ENCODE measurements at places on chromosomes 12 and 14.

GRCh38 chr12:58087423-58088127 lies 146.2 kb downstream of the ATP23 start:
- no peak for DNase-seq

- no peak for DNase-seq
These were observed 4.5 kb downstream of the AJUBA start for GRCh38 chr14:22977684-22978486.

- DNase-seq = no peak
These were observed 51.5 kb downstream of the LMNTD1 start for GRCh38 chr12:25501549-25501948.

- DNase-seq = no peak
These were observed 14.4 kb upstream of the SERPINA3 start for GRCh38 chr14:94597788-94598187.

GRCh38 chr12:64911081-64911480 lies 86.6 kb downstream of the TBC1D30 start:
- DNase-seq = no peak

GRCh38 chr14:30214014-30214413 lies 286.4 kb upstream of the PRKD1 start:
- DNase-seq = no peak

GRCh38 chr12:30000401-30000800 lies 216.7 kb upstream of the TMTC1 start:
- peak; percentile 37 for DNase-seq

DNA sequence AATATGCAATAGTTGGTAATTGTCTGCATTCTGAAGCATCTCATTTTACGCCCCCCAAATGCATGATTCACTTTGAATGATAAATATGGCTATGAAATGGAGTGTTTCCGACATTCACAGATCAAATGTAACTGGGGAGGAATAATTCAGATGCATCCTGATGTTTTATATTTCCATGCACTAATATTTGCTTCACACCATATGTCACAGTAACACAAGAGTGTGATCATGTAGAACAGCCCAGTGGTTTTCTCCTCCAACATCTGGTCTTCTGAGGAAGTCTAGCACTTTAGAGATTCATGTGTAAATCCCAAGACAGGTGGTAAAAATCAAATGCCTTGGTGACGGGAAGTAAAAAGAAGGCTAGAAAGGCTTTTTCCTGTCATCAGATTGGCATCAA lies 273.1 kb downstream of the DIO2 start:
- DNase-seq = no peak

GRCh38 chr14:29236401-29236800 lies 469.8 kb downstream of the FOXG1 start:
- DNase-seq = no peak

DNA sequence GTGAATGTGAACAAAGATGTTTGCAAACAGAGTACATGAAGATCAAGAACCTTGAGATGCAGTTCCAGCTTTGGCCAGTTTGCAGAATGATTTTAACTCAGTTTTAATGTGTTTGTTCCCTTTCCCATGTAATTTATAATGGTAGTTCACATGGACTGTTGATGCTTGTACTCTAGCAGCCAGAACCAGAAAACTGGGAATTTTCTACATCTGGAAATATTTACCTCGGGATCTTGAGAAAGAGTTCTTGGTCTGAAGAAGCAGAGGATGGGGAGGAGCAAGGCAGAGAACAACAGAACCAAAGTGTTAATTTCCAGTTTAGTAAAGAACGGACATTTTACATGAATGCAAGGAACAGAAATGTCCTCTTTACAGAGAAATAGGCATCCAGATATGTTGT lies 37.0 kb upstream of the PMCH start:
- no peak for DNase-seq

DNA sequence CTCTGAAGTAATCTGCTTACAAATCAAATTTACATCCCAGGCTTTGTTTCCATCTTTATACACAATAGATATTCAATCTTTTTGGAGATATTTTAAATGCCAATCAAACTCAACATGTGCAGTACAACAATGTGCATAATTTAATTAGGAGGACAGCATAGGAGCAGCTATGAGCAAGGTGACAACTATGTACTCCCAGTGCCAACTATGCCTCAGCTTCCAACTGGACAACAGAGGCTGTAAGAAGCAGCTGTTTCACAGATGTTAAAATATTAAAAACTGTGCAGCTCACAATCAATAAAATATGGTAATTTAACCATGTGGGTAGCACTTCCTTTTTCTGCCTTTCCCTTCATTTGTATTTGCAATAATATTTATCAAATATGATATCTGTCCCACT lies 99.9 kb downstream of the ST8SIA1 start:
- no peak for DNase-seq

GRCh38 chr12:121443193-121443870 lies 43.4 kb downstream of the RNF34 start:
- peak; percentile 69 for DNase-seq

DNA sequence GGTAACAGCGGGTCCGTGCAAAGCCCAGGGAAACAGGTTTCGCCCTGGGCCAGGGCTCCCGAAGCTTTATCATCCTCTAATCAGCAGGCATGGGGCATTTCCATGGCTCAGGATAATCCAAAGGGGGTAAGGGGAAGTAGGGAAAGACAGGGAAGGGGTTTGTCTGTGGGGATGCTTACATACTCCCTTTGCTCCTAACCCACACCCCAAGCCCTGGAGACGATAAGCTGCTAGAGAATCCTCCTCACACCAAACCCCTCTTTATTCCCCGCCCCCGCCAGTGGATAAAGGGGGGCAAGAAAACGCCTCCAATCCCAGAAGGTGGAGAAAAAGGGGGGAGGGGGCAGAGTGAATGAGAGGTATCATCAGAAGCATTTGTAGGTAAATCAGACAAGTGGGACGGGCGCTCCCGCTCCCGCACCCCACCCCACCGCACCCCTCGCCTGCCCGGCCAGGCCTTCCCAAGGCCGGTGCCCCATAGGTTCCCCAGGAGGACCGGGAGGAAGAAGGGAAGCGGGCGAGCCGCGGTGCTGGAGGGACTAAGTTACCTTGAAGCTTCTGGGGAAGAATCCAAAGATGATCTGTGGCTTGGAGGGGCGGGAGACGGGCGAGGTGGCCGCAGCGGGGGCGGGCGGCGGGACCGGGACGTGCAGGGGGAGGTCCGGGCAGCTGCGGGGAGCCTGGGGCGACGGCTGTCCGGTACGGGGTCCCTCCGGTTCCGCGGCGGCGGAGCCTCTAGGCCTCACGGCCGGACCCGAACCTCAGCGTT lies 762 bp downstream of the PPP2R5E start:
- peak; percentile 40 for DNase-seq

DNA sequence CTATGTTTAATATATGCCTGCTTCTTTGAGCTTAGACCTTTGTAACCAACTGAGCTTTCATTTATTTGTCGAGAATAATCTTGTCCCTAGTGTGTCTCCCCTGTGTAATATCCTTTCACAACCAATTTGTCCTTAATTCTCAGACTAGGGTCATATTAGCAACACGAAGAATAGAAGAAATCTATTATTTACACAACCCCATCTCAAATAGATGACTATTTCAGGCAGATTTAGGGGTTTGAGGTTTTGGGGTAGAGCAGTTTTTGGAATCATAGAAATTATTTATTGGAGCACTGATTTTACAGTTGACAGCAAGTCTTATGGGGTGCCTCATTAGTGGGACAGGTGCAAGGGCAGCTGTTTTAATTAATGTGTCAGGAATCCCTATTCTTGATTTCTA lies 91.2 kb upstream of the ANO4 start:
- DNase-seq = no peak

DNA sequence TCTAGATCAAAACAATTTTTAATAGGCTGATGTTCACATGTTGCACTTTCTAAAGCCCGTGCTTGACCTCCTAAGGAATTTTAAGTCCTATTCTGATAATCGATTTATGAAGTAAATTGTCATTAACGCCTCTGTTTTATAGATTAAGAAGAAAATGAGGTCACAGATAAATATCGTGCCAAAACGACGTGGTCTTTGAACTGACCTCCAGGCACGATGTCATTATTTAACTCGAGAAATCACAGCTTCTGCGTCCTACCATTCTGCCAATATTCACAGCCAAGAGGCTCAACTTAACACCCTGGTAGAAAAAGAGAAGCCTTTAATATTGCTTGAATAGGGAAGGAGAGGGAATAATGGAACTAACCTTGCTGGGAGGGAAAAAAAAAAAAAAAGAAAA lies 888 bp upstream of the EEA1 start:
- DNase-seq = no peak

DNA sequence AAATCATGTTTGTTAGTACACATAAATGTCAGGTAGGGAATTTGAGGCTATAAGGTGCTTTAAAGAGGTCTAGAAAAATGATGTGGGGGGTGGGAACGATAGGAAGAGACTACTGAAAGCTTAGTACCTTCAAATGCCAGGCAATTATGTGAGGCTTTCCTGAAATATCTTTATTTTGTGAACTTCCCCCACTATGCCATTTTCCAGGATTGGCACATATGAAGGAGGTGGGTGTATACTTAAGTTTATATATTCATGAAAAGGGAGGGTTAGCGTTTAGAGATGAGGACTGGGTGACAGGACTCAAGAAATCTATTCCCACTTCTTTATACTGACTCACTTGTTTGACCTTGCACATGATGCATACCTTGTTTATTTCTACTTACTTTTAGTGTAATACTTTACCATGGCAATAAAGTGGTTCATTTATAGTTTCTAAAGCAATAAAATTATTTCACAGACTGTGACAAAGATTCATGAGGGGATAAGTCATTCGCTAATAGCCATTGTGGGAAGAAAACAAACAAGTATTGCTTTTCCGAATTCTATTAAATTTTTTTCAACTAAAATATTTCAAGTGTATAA lies 77.1 kb downstream of the PLEKHA5 start:
- DNase-seq = no peak

GRCh38 chr14:80315681-80316080 lies 104.4 kb upstream of the DIO2 start:
- no peak for DNase-seq

GRCh38 chr14:80930836-80931389 lies 10.6 kb downstream of the CEP128 start:
- no peak for DNase-seq

DNA sequence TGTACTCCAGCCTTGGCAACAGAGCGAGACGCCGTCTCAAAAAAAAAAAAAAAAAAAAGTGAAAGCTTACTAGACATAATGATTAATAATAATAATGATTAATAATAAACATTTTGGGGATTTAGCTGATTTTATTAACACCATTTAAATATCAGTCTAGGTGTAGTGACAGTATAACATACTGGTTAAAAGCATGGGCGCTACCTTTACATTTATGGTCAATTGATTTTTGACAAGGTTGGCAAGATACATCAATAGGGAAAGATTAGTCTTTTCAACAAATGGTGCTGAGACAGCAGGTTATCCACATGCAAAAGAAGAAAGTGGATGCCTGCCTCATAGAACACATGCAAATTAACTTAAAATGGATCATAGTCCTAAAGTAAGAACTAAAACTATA lies 34.3 kb downstream of the TXNRD1 start:
- no peak for DNase-seq

DNA sequence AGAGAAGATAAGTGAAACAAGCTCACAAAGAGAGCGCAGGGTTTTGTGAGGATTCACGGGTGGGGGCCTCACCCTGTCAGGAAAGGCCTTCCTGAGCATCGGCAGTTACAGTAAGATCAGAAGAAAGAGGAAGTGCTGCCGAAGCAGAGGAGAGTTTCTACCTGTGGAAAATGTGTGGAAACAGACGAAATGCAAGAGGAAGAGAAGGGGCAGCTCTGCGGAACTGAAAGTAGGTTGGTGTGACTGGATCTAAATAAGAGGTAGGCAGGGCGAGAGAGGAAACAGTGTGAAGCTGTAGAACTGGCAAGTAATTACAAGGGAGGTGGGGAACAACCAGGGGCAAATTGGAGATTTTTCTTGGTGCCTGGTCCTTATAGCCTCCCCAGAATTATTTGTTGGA lies 2.6 kb downstream of the GPR68 start:
- no peak for DNase-seq

DNA sequence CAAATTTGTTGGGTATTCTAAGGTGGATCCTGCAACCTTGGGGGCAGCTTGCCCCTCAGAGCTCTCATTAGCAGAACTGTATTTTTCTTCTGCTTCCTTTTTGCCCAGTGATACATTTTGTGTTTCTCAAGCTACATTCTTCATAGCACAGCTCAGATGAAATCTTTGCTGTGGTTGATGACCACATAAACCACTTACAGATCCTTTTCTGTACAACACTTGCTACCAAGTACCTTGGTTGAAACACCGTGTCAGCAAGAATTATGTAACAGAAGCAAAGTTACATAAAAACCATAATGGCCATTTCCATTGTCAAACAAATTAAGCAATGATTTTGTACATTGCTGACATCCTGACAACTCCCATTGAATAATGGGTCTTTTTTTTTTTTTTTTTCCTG lies 9.7 kb upstream of the PLBD1 start:
- no peak for DNase-seq

- peak; percentile 84 for DNase-seq
These were observed 125.6 kb upstream of the RTL1 start for GRCh38 chr14:101028971-101029667.

DNA sequence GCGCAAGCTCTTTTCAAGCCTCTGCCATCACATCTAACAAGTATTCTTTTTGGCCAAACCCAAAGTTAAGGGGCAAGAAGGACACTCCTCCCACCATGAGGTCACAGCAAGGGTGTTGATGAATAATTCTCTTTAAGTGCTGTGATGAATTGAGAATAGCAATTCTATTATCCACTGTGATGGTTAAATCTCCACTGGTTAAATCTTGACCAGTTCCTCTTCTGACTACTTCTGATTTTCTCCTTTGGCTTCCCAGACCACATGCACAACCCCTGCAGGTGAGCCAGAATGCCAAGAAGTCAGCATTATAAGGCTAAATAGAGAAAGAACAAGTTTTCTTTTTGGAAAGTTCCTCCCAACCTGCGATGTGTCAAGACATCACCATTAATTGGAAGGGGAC lies 90.6 kb upstream of the BCL2L14 start:
- no peak for DNase-seq

DNA sequence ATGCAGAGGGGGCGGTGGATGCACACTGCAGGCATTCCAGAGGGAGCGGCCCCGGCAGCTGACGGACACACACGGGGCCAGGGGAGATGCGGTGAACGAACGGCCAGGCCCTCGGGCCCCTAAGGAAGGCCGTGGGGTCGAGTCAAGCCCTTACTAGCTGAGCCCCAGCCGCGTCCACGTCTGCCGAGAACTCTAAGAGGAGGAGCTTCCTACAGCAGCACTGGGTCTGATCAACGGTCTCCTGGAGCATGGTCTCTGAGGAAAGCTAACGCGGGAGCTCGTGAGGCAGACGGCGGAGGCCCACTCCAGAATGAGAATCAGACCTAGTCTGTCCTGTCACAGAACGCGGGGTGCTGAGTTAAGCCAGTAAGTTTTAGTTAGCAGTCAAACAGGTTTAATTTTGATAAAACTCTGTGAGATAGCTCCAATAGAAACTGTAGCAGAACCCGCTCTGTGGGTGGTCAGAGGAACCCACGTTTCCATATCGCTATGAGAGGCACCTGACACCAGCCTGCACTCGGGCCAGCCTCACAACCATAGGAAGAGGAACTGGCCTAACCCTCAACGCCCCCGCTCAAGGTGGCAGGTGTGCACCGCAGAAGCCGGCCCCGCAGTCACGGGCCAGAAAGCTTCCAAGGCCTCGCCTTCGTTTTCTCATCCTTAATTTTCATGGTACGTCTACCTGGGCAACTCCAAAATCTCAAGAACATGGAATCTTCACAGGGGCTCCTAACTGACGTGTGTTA lies 55.5 kb downstream of the CDC42BPB start:
- no peak for DNase-seq

- no peak for DNase-seq
These were observed 21.6 kb downstream of the GLTP start for GRCh38 chr12:109858764-109859163.

- no peak for DNase-seq
These were observed 124.0 kb downstream of the SAMD4A start for GRCh38 chr14:54690887-54691286.

Measured in NCI-H1105 (cell line).